Omental fat pad (tissue), 4 donors: ENCODE measurements at places on chromosomes 7 and 10. TPM values are rescaled to one million over a fixed set of nuclear protein-coding genes. Genes with fewer than 3 reads are reported as not detected.

Gene TMEM248
- total RNA-seq, result 108 TPM

GRCh38 chr10:30349967-30350735 lies 1.1 kb upstream of the MTPAP start:
- no peak for DNase-seq

Gene CEP55
- not detected for total RNA-seq

DNA sequence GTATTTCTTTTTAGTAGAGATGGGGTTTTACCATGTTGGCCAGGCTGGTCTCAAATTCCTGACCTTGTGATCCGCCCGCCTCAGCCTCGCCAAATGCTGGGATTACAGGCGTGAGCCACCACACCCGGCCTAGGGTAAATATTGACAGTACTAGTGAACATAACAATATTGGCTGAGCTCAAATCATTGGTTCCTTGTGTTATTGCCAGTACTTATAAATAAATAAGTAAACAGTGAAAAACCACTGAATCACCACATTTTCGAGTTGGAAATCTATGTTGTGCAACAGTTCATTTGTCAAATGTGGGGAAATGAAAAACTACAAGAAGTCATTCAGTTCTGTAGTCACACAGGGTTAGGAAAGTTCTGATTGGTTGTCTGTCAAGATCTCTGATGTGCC lies 15.8 kb downstream of the RPP30 start:
- no peak for DNase-seq

Gene ETV1
- total RNA-seq, result 8.8 TPM

- no peak for DNase-seq
These were observed 296.0 kb downstream of the BBS9 start for GRCh38 chr7:33425395-33425794.

Gene IGFBP1
- total RNA-seq, result 3.1 TPM

GRCh38 chr10:132065491-132066105 lies at the start of gene JAKMIP3:
Gene JAKMIP3, plus strand, starts transcription at chr10:132065946. Its CDS starts 38,863 bp downstream, at chr10:132104809.
- no peak for DNase-seq

DNA sequence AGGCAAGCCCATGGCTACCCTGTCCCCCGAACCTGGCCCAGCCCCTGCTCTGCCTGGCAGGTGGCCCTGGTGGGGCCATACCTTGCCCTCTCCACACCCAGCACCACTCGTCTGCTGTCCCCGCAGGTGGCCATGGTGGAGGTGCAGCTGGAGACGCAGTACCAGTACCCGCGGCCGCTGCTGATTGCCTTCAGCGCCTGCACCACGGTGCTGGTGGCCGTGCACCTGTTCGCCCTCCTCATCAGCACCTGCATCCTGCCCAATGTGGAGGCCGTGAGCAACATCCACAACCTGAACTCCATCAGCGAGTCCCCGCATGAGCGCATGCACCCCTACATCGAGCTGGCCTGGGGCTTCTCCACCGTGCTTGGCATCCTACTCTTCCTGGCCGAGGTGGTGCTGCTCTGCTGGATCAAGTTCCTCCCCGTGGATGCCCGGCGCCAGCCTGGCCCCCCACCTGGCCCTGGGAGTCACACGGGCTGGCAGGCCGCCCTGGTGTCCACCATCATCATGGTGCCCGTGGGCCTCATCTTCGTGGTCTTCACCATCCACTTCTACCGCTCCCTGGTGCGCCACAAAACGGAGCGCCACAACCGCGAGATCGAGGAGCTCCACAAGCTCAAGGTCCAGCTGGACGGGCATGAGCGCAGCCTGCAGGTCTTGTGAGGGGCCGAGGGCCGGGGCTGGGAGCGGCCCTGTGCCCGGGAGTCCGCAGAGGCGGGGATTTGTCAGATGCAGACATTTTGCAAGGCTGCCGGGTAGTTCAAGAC lies 13.2 kb downstream of the ORAI2 start:
- no peak for DNase-seq

Gene ANKRD2
- total RNA-seq, result not detected
